Uterus (tissue), 4 donors: ENCODE measurements at places on chromosomes 7 and 10.
A peak's percentile ranks its signal among the peaks of the same experiment; 100 is the strongest.

DNA sequence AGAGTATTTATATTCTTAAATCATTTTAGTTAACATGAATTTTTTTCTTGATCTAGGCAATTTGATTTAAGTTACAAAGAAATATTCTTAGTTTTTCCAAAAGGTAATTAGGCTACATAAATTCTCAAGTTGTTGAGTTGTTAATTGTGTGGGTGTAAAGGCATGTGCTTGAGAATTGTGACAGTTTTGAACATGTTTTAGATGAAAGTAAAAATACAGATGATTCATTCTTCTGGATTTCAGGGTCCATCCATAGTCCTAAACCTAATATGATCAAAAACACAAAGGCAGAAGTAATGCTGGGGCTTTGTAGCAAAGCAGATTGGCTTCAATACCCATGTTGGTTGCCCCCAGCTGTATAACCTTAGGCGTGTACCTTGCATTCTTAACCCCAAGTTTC is 127.9 kb downstream of the CPED1 start:
- no peaks in the 10 kb centered on the region for H3K36me3 ChIP-seq
- H3K27me3 ChIP-seq, result no peaks in the 10 kb centered on the region
- DNase-seq, result no peak
- H3K4me1 ChIP-seq, result no peaks in the 10 kb centered on the region
- no peak overlapping the region for H3K4me3 ChIP-seq

DNA sequence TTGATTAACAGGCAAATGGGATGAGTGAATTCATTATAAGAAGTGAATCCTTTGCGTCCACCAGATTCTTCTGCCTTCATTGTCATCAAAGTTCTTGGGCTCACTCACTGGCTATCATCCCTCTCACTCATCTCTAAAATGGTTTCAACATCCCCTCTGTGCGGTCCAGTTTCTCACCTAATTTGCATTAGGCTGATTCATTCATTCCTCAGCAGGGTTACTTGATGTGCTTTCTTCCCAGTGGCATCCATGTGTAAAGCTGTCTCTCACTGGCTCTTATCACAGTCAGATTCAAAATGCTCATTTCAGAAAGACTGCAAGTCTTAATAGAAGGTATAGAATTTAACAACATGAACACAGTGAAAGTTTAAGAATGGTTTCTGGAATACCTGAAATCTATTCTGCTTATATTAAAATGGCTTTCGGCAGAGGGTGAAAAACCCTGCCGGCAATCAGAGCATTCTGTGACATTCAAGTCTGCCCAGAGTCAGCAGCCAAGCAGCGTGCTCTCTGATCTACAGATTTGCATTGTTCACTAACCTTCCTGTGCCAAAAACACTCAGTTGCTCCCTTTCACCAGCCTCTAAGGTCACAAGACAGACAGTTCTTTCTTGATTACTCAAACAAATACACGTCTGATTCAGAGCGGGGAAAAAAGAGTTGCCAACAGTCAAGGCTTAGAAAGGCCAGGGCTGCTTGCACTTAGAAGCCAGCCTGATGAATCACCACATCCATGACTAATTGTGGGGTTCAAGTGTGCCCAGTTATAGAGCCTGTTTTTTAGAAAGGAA is 106.7 kb downstream of the TES start:
- no peaks in the 10 kb centered on the region for H3K4me1 ChIP-seq
- no peaks in the 10 kb centered on the region for H3K36me3 ChIP-seq
- DNase-seq, result peak; percentile 43
- H3K27me3 ChIP-seq, result no peaks in the 10 kb centered on the region

DNA sequence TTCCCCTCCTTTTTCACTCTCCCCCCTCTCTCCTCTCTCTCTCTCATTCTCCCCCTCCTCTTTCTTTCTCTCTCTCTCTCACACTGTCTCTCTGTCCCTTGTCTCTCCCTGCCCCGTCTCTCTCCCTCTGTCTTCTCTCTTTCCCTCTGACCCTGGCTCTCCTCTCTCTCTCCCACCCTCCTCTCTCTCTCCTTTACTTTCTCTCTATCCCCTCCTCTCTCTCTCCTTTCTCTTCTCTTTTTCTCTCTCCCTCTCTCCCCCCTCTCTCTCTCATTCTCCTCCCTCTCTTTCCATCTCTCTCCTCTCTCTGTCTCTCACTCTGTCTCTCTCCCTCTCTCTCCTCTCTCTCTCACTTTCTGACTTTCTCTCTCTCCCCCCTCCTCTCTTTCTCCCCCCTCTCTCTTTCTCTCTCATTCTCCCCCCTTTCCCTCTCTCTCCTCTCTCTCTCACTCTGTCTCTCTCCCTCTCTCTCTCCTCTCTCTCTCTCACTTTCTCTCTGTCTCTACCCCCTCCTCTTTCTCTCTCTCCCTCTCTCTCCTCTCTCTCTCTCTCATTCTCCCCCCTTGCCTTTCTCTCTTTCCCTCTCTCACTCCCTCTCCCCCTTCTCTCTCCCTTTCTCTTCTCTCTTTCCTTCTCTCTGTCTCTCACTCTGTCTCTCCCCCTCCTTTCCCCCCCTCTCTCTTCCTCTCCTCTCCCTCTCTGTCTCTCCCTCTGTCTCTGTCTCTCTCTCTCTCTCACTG is 18.9 kb upstream of the VPS37D start:
- H3K27ac ChIP-seq, result no peak overlapping the region
- DNase-seq, result no peak
- no peak overlapping the region for H3K4me3 ChIP-seq
- no peaks in the 10 kb centered on the region for H3K36me3 ChIP-seq
- peaks cover 5% of the 10 kb centered on the region for H3K27me3 ChIP-seq

- no peaks in the 10 kb centered on the region for H3K36me3 ChIP-seq
- H3K4me1 ChIP-seq, result no peaks in the 10 kb centered on the region
- no peak overlapping the region for H3K27ac ChIP-seq
- H3K4me3 ChIP-seq, result no peak overlapping the region
Observed at GRCh38 chr10:23198940-23199767, 7.0 kb downstream of the PTF1A start.

DNA sequence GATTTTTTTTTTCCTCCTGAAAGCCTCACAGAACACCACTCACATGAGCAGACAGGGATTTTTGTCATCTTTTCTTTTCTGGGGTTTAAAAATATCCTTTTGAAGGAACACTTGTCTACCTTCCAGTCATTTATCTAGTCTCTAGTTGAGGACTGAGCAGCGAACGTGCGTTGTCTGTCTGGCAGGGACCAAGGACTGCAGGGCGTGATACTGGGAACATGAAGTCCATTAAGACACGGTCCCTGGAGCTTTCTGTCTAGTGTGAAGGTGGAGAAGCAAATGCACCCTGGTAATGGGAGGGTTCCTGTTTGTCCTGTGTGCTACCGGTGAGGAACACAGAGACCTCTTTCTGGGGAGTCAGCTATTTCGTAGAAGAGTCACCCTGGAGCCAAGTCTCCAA is 207.4 kb downstream of the TMEM178B start:
- H3K36me3 ChIP-seq, result no peaks in the 10 kb centered on the region
- no peak for DNase-seq
- H3K4me3 ChIP-seq, result no peak overlapping the region
- no peak overlapping the region for H3K27ac ChIP-seq

DNA sequence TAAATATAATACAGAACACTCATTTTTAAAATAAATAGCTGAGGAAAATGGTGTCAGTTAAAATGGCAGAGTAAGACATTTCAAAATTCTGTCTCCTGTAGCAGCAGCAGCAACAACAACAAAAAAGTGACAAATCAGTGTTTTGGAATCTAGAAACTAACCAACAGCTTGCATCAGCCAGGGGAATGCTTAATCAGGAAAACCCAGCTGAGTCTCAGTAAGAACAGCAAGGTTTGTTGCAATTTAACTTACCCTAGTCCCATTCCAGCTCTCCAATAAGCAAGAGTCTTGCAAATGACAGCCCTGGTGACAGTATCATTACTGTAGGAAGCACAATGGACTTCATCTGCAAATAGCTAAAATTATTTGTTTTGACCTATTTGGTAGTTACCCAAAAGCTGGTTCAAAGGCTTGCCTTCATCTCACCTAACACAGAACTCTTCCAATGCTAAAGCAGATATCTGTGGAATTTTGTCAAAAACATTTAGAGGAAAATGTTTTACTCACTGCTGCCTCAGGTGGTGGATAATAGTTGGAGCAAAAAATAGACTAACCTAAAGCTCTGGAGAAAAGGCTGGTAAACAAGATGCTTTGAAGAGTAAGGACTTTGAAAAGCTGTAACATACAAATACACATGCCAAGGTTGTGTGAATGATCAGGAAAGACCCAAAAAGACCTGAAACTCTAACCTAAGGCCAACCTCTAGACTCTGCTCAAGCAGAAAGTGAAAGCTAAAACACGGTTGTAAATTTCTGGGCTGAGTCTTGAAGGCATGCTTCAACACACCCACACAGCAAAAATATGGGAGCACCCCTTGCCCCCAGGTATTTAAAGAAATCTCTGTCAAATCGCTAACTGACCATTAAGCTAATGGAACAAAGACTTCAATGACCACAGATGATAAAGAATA is 9.9 kb upstream of the ARHGAP22 start:
- H3K4me3 ChIP-seq, result no peak overlapping the region
- H3K27me3 ChIP-seq, result no peaks in the 10 kb centered on the region
- DNase-seq, result no peak
- no peak overlapping the region for H3K27ac ChIP-seq
- no peaks in the 10 kb centered on the region for H3K4me1 ChIP-seq

- no peak for DNase-seq
- no peaks in the 10 kb centered on the region for H3K27me3 ChIP-seq
- no peak overlapping the region for H3K27ac ChIP-seq
- H3K4me1 ChIP-seq, result no peaks in the 10 kb centered on the region
Observed at GRCh38 chr7:2016021-2016631, 216.6 kb downstream of the MAD1L1 start.

- no peaks in the 10 kb centered on the region for H3K4me1 ChIP-seq
- H3K36me3 ChIP-seq, result no peaks in the 10 kb centered on the region
- no peaks in the 10 kb centered on the region for H3K27me3 ChIP-seq
- H3K4me3 ChIP-seq, result no peak overlapping the region
Observed at GRCh38 chr7:21028186-21028585, 241.5 kb upstream of the SP8 start.

GRCh38 chr10:132906106-132906505 is 36.3 kb downstream of the CFAP46 start:
- H3K36me3 ChIP-seq, result no peaks in the 10 kb centered on the region
- H3K27me3 ChIP-seq, result no peaks in the 10 kb centered on the region
- no peak overlapping the region for H3K4me3 ChIP-seq
- H3K4me1 ChIP-seq, result no peaks in the 10 kb centered on the region
- no peak overlapping the region for H3K27ac ChIP-seq

- no peaks in the 10 kb centered on the region for H3K36me3 ChIP-seq
- no peaks in the 10 kb centered on the region for H3K27me3 ChIP-seq
- peak overlapping the region; percentile 68 for H3K27ac ChIP-seq
- H3K4me3 ChIP-seq, result no peak overlapping the region
Observed at GRCh38 chr10:77281719-77282118, 355.9 kb downstream of the KCNMA1 start.

GRCh38 chr10:93458821-93459257 is 23.3 kb downstream of the MYOF start:
- H3K27me3 ChIP-seq, result no peaks in the 10 kb centered on the region
- peak; percentile 90 for DNase-seq
- H3K36me3 ChIP-seq, result no peaks in the 10 kb centered on the region
- H3K4me3 ChIP-seq, result no peak overlapping the region

DNA sequence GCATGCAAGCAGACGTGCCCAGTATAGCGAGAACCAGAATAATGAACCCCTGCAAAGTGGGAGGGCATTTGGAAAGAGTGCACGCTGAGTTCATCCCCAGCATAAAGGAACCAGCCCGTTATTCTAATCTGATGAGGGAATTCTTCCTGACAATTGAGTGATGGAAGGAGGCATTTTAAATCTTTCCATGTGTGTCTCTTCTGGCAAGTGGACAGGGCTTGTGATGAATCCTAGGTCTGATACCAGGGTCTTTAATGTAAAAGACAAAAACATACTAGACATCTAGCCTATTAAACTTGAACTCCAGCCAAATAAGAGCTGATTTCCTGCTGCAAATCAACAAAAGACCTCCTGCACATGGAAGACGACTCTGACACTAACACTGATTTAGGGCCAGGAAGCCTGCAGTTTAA is 301.2 kb downstream of the DPP6 start:
- DNase-seq, result no peak
- no peaks in the 10 kb centered on the region for H3K4me1 ChIP-seq
- H3K27ac ChIP-seq, result no peak overlapping the region
- no peaks in the 10 kb centered on the region for H3K27me3 ChIP-seq

DNA sequence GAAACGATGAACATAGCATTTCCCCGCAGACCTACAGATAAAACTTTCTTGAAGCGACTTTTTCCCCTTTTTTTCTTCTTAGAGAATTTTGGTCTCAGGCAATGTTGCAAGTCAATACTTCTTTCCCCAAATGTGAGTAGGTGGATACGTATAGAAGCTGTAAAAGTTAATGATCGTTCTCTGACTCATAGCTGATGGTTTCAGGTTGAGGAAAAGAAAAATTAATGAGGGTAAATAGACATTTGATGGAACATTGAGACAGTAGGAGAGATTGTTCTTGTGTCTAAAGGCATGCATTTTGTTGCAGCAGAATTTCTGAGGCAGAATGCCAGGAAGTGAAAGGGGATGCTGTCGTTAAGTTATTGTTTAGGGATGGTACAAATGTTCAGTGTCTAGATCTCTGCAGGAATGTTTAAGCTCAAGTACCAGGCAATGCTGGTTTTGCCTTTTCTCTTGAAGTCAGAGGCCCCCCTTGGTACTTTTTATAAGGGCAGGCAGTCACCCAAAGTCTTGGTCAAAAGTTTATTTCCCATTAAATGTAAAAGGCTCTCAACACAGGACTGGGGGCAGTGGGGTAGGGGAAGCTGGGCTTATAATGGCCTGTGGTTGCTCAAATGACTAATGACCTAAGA is 9.3 kb downstream of the TCF7L2 start:
- no peak overlapping the region for H3K27ac ChIP-seq
- no peak overlapping the region for H3K4me3 ChIP-seq
- H3K36me3 ChIP-seq, result no peaks in the 10 kb centered on the region
- DNase-seq, result no peak
- H3K27me3 ChIP-seq, result no peaks in the 10 kb centered on the region

DNA sequence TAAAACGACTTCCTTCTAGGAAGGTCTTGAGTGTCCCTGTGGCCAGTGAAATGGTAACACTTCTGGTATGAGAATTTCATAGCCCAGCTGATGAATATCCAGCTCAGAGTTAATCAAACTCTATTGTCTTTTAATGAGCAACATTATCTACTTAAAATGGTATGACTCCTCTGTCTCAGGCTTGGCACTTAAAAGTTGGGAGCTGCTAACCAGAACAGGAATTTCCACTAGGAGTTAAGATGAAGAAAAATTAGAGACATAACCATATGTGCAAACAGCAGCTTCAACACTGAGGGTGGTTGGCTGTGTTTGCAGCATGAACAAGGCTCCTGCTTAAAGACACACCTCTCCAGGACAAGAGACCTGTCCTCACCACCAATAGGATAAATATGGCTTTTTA is 46.8 kb downstream of the CH25H start:
- H3K36me3 ChIP-seq, result no peaks in the 10 kb centered on the region
- no peak for DNase-seq
- H3K27ac ChIP-seq, result no peak overlapping the region
- H3K27me3 ChIP-seq, result no peaks in the 10 kb centered on the region
- H3K4me3 ChIP-seq, result no peak overlapping the region
